ENCODE measurements at places on chromosomes 6 and 20.

DNA sequence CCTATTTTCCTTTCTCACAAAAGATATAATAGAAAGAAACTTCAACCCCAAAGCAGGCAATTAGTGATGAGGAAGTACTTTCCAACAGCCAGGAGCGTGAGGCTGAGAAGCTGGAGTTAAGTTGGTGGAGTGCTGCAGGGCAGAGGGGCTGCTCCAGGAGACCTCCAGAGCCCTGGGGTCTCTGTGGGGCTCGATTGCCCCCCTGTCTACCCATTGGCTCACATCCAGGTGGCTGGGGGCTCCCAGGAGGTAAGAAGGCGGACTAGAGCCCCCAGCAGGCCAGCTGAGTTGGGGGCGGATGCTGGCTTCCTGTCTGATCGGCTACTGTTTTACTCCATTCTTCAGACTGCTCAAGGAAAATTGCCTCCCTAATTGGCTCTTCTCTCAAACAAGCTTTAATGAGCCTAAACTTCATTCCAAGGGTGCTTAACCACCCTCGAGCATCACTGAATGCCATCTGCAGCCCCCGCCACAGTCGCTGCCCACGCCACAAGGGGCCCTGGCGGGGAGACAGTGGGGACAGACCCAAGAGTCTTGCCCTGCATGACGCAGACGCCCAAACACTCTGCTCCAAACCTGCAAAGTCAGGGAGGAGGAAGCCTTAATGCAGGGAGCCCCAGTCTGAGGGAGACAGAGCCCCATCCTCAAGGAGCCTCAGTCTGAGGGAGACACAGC lies 78.6 kb downstream of the MDGA1 start:
- H3K4me3 ChIP-seq = no peak overlapping the region
- no peak overlapping the region for H3K27ac ChIP-seq
- no peak for DNase-seq
- H3K4me1 ChIP-seq = peaks cover 2% of the 10 kb centered on the region
- H3K36me3 ChIP-seq = no peaks in the 10 kb centered on the region

- peak overlapping the region; percentile 5 for H3K4me3 ChIP-seq
- peak; percentile 46 for DNase-seq
- no peaks in the 10 kb centered on the region for H3K4me1 ChIP-seq
- H3K27me3 ChIP-seq = peaks cover 6% of the 10 kb centered on the region
- no peaks in the 10 kb centered on the region for H3K36me3 ChIP-seq
Measured at GRCh38 chr6:83854001-83854501, 891 bp downstream of the RIPPLY2 start.

DNA sequence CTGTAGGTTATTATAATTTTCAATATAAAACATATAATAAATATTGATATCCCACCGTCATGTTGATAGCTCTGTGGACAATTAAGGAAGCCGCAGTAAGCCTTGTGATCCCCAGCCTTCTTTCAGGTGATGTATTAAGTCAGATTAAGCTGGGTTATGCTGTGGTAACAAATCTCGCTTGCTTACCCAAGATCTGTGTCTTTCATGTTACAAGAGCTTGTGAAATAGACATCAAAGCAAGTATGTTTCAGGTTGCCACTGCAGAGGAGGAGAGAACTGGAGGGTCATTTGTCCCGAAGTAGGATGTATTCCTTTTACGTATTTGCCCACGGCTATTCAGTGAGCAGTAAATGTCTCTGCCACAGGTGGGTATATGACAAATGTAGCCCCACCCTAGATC lies 17.8 kb upstream of the BCKDHB start:
- H3K4me3 ChIP-seq = no peak overlapping the region
- H3K27ac ChIP-seq = no peak overlapping the region
- no peaks in the 10 kb centered on the region for H3K4me1 ChIP-seq

- no peaks in the 10 kb centered on the region for H3K36me3 ChIP-seq
- no peak overlapping the region for H3K27ac ChIP-seq
- DNase-seq = no peak
Measured at GRCh38 chr20:13278812-13279570, 57.9 kb downstream of the ISM1 start.

GRCh38 chr6:17276766-17277165 lies 4.4 kb upstream of the RBM24 start:
- DNase-seq = no peak
- H3K27me3 ChIP-seq = peaks cover 4% of the 10 kb centered on the region
- no peaks in the 10 kb centered on the region for H3K4me1 ChIP-seq

DNA sequence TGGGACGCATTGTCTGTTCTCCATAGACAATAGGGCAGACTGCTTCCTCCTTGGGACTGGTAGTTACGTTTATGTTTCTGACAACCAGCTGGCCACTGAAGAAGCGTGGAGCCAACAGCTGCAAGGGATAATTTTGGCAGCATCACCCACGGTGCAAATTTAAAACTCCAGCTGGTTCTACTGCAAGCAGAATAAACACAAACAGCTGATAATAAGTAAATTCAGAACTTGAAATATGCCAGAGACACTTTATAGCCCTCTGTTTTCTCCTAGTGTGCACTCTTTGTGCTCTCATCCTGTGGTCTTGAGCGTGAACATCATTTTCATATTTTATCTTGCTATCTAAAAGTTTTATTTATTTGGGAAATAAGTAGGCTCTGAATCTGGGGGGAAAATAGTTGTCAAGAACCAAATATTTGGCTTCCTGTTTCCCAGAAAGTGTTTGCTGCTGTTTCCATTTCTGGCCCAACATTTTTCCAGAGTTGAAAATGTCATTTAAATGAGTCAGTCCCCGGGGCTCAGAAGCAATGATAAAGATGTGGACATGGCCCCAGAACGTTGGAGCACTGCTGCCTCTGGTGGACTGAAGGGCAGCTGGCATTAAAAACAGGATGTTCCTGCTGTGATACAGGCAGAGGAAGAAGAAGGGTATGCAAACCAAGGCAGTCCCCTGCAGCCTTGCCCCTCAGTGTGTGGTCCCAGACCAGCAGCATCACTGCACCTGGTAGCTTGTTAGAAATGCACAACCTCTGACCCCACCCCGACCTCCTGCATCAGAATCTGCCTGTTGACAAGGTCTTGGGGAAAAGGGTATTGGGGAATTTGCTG lies 12.5 kb upstream of the THBD start:
- peak; percentile 79 for DNase-seq
- peaks cover 3% of the 10 kb centered on the region for H3K4me1 ChIP-seq
- H3K4me3 ChIP-seq = no peak overlapping the region
- no peaks in the 10 kb centered on the region for H3K36me3 ChIP-seq
- H3K27ac ChIP-seq = no peak overlapping the region

DNA sequence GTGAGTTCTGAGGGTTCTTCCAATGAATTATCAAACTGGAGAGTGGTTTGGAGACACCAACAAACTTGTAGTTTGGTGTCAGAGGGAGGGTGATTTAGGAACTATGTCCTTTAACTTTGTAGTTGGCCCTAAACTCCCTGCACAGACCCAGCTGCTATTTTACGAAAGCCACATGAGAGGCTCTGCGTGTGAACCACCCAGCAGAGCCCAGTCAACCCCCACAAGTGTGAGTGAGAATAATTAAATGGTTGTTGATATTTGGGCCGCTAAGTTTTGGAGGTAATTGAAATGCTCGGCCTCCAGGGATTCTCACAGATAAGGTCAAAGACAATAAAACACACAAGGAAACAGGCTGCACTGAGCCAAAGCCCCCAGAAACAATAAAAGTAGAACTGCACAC lies 6.9 kb upstream of the VAPB start:
- no peak for DNase-seq
- H3K36me3 ChIP-seq = no peaks in the 10 kb centered on the region
- no peak overlapping the region for H3K4me3 ChIP-seq
- no peak overlapping the region for H3K27ac ChIP-seq

DNA sequence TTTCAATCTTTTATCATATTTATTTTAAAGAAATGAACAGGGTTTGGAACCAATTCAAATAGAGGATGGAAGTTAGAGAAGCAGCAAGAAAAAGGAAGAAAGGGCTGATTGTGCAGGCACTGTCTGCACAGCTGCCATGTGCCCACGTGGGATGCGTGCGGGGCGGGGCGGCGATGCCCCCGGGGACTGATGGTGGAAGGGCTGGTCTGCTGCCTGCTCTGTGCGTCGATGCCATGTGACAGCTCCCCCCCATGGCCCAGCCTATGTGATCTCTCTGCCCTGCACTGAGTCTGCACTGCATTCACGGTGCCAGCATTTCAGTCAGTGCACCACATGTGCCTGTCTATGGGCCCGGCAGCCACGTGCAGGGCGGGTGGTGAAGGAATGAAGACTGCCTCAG lies 96.4 kb downstream of the IRF4 start:
- peaks cover 2% of the 10 kb centered on the region for H3K36me3 ChIP-seq
- no peaks in the 10 kb centered on the region for H3K27me3 ChIP-seq
- H3K4me1 ChIP-seq = no peaks in the 10 kb centered on the region
- no peak for DNase-seq
- H3K27ac ChIP-seq = no peak overlapping the region

DNA sequence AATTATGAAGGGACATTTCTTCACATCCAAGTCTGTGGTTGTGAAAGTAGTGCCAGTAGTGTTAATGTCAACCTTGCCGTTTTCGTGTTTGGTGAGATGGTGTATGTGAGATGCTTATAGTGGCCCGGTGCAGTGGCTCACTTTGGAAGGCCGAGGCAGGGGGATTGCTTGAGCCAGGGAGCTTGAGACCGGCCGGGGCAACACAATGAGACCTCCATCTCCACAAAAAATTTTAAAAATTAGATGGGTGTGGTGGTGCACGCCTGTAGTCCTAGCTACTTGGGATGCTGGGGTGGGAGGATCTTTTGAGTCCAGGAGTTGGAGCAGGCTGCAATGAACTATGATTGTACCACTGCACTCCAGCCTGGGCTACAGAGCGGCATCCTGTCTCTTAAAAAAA lies 37.4 kb downstream of the PNLDC1 start:
- H3K27me3 ChIP-seq = no peaks in the 10 kb centered on the region
- no peak for DNase-seq
- H3K4me1 ChIP-seq = no peaks in the 10 kb centered on the region
- H3K4me3 ChIP-seq = no peak overlapping the region
- H3K36me3 ChIP-seq = no peaks in the 10 kb centered on the region
- no peak overlapping the region for H3K27ac ChIP-seq

- H3K27ac ChIP-seq = no peak overlapping the region
- no peaks in the 10 kb centered on the region for H3K27me3 ChIP-seq
- no peaks in the 10 kb centered on the region for H3K36me3 ChIP-seq
- peaks cover 5% of the 10 kb centered on the region for H3K4me1 ChIP-seq
- H3K4me3 ChIP-seq = no peak overlapping the region
- no peak for DNase-seq
Measured at GRCh38 chr20:53876470-53876869, 193.9 kb downstream of the BCAS1 start.

GRCh38 chr20:50678169-50678898 lies 13.0 kb downstream of the RIPOR3 start:
- no peaks in the 10 kb centered on the region for H3K27me3 ChIP-seq
- H3K36me3 ChIP-seq = no peaks in the 10 kb centered on the region
- no peak overlapping the region for H3K27ac ChIP-seq
- DNase-seq = no peak
- no peak overlapping the region for H3K4me3 ChIP-seq
- H3K4me1 ChIP-seq = no peaks in the 10 kb centered on the region

- no peak overlapping the region for H3K4me3 ChIP-seq
- H3K27me3 ChIP-seq = no peaks in the 10 kb centered on the region
- no peaks in the 10 kb centered on the region for H3K4me1 ChIP-seq
Measured at GRCh38 chr6:54014440-54014839, 96.8 kb upstream of the MLIP start.

GRCh38 chr6:83908813-83909212 lies 49.3 kb downstream of the CYB5R4 start:
- no peaks in the 10 kb centered on the region for H3K4me1 ChIP-seq
- no peak overlapping the region for H3K4me3 ChIP-seq
- no peaks in the 10 kb centered on the region for H3K27me3 ChIP-seq
- no peak overlapping the region for H3K27ac ChIP-seq

DNA sequence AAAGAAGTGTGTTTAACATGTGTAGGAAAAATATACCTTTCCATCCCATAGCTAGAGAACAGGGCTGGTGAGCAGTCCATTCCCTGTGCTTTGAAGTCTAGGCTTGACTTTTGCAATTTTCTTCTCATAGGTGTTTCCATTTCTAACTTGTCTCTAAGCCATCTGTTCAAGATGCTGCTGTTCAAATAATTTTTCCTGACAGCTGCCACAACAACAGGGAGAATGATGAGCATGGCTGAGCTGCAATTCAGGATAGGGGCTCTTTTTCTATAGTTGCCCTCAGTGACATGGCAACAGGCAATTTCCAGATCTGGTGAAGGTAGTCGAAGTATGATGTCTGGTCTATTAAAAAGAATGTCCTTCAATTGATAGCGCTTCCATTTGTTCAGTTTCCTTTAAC lies 103.0 kb upstream of the HS3ST5 start:
- H3K4me1 ChIP-seq = no peaks in the 10 kb centered on the region

DNA sequence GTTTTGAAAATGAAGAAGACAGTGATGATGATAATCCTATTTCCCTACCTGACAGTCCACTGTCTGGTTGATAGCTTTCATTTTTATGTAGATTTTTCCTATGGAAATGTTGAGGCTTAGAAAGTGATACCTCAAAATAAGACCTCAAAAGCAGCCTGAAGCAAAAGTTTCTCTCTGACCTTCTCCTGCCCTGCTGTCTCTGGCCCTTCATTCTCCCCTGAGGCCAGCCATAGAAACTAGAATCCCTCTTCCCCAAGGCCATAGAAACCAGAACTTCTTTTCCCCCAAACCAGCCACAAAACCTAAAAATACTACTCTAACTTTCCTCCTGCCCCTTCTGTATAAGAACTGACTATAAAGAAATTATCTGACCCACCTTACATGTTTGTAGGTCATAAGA lies 52.6 kb upstream of the GCM1 start:
- no peaks in the 10 kb centered on the region for H3K27me3 ChIP-seq
- no peaks in the 10 kb centered on the region for H3K4me1 ChIP-seq
- no peak overlapping the region for H3K4me3 ChIP-seq
- H3K36me3 ChIP-seq = no peaks in the 10 kb centered on the region

DNA sequence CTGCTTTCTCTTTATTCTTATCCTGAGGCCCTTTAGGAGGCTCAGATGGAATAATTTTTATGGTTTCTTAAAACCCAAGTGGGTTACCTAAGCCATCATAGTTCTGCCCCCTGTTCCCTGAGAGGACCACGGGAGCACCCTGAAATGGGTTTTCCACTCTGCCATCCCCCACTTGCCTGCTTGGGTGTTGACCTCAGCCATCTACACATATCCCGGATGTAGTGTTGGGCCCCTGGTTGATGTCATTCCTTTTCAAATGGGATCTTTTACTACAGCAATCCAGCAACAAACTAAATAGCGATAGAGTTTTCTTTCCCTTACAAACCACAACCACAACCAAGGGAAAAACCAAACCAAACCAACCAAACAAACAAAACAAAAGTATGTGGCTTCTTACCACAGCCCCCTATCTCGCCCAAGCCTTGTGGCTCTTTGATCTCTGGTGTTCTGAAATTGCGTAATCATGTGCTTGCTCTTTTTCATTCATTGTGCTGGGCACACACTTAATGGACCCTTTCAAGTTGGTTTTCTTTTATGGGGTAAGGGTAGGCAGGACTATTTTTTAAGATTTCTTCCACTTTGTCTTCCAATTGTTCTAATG lies 154.9 kb downstream of the ESR1 start:
- no peaks in the 10 kb centered on the region for H3K36me3 ChIP-seq
- DNase-seq = peak; percentile 8

DNA sequence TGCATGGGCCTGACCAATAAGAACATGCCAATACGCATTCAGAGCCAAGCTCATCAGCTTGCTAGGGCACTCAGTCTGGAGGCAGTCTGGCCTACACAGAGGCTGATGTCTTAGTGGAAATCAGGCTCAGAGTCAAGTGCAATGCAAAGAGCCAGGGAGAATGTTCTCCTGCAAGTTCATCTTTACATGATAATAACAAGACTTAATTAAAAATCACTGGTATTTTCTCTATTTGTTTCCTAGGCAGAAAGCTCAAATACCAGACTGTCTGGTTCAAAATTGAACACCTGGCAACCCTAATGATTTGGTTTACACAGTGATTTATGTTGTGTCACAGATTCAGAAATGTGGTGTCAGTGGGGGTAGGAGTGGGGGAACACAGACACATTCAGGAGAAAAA lies 689.3 kb upstream of the FLRT3 start:
- no peak for DNase-seq
- H3K4me3 ChIP-seq = no peak overlapping the region
- H3K4me1 ChIP-seq = no peaks in the 10 kb centered on the region
- H3K27ac ChIP-seq = no peak overlapping the region
- H3K36me3 ChIP-seq = no peaks in the 10 kb centered on the region
- no peaks in the 10 kb centered on the region for H3K27me3 ChIP-seq
